ENCODE measurements at places on chromosomes 16 and 17.

DNA sequence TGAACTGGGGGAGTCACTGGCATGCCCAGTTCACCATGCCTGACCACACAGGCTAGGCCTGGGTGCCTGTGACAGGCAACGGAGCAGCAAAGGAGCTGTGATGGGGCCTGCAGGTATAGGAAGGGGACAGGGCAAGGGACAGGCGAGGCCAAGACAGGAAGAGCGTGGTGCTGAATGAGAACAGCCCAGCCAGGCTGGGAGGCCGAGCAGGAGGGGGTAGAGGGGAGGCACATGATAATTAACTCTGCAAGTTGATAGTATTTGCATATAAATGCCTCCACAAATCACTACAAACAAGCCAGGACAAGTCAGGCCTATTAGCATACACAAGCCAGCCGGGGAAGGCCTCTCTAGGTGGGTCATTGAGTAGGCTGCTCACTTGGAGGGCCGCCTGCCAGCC lies 7.8 kb downstream of the ZFHX3 start:
- DNase-seq, result no peak

DNA sequence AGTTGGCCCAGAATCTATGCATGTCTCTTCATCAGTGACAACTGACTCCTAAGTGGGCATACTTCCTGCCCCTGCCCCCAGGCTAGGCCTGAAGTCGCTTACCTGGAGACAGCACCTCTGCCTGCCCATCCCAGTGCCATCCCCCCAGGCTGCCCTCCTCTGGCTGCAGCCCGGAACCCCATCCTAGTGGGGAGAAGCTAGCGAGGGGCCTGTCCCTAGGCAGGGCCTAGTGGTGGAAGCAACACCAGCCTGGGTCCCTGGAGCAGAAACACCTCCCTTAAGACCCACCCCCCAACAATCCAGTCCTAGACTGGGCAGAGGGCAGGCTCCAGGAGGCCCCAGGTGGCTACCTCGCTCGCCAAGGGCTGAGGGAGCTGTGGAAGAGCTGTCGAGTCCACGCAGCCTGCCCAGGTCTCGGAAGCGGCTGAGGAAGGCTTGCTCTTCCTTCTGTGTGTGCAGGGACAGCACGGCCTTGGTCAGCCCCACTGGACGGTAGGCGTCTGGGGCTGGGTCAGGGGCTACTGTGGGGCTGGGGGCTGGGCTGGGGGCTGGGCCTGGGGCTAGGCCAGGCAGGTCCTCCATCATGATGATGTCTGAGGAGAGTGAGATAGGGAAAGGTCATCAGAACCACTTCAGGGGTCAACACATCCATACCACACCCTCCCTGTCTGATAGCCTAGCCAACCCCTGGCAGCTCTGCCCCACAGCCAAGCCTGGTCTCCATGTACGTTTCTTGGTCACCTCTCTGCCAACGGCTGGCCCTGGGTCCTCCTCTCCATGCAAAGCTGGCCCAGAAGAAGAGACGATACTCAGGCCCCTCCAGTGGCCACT lies 7.6 kb downstream of the PER1 start:
- no peak for DNase-seq

DNA sequence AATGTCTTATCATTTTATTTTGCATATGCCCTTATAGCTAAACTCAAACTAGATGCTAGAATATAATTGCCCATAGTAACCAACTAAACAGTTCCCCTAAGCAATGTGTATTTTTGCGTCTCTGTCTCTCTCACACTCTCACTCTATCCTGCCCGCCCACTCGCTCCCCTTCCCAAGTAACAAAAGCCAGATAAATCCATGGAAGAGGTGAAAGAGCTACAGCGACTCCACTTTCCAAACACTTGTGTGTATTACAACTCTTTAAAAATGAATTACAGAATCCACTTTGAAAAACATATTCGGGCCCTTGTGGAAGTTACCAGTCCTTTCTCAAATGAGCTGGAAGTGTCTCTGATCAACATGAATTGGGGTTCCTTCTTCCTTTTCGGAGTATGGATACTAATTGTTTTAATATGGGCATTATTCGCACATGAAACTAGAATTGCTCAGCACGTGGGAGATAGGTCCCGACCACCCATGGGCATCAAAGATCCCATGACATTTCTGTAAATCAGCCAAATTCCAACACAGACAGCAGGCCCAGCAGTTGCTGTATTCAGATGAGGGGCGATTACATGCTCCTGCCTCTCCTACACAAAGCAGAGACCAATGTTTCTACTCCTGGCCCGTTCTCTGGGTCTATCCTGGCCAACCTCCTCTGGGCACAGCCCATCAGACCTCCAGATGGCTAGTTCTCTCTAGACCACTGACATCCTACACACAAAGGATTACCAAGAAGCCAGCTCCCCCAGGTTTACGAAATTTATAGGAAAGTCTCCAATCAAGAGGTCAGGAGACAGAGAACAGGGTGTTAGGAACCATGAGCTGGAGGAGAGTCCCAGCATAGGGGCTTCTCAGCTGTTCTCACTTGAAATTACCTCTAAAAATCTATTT lies 121.5 kb downstream of the ZFHX3 start:
- DNase-seq, result no peak

DNA sequence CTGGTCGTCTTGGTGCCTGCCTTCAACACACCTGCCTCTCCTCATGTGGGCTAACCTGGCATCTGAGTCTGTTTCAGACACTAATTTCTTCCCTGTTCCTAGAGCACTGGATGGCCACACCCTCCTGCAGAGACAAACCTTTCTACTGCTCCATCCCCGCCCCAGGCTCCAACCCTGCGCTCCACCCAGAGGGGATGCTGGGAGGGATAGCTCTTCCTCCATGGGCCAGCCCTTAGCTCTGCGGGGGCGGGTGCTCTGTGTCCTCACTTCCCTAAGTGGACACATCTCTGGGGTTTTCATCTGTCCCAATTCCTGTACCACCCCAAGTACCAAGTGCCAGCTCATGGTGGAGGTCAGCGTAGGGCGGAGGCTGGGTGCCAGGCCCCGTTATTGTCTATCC lies 11.0 kb upstream of the CRISPLD2 start:
- no peak for DNase-seq

GRCh38 chr17:57562184-57562698 lies 182.9 kb downstream of the CCDC182 start:
- no peak for DNase-seq

DNA sequence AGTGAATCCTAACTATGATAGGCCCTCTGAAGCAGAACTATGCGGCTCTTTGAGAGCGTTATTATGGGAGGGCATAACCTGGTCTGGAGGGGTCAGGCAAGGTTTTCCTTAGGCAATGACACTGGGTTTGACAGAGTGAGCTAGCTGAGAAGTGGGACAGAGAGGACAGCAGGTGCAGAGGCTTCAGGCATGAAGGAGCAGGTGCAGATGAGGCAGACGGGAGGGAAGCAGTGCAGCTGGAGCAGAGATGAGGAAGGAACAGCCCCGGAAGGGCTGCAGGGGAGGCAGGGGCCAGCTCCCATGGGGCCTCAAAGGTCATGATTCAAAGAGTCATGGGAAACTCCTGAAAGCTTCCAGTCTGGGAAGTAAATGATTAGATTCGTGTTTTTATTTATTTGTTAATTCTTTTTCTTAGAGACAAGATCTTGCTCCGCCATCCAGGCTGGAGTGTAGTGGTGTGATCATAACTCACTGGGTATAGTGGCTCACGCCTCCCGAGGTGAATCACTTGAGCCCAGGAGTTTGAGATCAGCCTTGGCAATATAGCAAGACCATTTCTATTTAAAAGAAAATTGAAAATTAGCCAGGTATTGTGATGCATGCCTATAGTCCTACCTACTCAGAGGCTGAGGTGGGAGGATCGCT lies 5.4 kb downstream of the MARCHF10 start:
- no peak for DNase-seq

- peak; percentile 30 for DNase-seq
Measured at GRCh38 chr16:50368410-50369132, at the start of gene BRD7. Gene BRD7 (minus strand): TSS chr16:50368988. CDS start chr16:50368774, 214 bp downstream.

DNA sequence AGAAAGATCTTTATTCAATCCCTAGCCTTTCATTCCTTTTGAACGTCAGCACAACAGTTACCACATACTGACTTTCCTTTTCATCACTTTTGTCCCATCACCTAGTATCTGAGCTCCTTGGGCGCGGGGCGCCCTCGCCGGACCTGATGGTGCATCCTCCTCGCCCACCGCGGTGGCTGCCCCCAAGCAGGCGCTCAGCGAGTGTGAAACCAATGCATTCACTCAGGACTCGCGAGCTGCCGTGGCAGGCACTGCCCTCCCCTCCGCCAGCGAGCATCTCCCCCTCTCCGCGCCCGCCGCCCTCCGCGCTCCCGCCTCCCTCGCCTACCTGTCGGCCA lies 756 bp downstream of the KLHL11 start:
- no peak for DNase-seq

GRCh38 chr17:14037453-14037852 lies 31.9 kb upstream of the COX10 start:
- DNase-seq, result no peak

DNA sequence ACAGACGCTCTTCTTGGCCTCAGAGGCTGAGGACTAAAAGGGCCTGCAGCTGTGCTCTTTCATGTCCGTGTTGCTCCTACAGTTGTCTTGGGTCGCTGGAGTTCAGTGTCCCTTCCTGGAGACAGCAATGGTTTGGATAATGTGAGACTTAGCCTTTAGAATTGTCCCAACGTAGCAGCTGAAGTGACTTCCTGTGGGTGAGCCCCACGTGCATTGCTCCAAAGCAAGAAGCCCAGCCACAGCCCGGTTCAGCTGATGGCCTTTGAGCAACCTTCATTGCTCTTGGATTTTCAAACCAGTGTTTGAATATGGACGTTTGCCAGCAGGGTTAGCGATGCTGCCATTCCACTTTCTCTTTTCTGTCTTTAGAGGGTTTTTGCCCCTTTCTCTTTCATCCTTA lies 19.7 kb downstream of the TMEM11 start:
- DNase-seq, result no peak

DNA sequence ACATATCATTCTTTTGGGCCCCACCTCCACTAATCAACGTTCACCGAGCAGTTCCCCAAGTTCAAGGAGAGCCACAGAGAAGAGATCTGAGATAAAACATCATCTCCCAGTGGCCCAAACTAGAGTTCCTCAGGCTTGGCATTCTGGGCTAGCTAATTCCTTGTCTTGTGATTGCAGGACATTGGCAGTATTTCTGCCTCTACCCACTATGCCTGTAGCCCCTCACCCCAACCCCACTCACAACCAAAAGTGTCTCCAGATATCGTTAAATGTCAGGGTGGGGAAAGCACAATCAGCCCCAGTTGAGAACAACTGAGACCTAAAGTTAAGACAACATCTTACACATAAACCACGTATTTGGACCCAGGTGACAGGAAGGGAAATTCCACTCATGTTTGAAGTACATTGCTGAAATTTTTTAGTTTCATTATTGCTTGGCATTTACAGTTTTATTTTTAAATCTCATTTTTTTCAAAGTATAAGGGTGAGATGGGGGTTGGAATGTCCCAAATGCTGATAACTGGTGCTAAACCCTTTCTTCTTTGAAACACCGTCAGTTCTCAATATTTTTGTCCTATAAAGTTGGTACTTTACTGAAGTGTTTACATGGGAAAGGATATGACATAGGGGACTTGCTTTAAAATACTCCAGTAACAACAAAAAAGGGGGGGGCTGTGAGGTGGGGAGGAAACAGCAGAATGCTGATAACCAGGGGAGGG lies 13.6 kb downstream of the ZC3H7A start:
- DNase-seq, result no peak

GRCh38 chr16:75758215-75758614 lies 31.9 kb upstream of the CPHXL start:
- no peak for DNase-seq

GRCh38 chr17:73566905-73567782 lies 77.1 kb downstream of the SDK2 start:
- DNase-seq, result no peak

DNA sequence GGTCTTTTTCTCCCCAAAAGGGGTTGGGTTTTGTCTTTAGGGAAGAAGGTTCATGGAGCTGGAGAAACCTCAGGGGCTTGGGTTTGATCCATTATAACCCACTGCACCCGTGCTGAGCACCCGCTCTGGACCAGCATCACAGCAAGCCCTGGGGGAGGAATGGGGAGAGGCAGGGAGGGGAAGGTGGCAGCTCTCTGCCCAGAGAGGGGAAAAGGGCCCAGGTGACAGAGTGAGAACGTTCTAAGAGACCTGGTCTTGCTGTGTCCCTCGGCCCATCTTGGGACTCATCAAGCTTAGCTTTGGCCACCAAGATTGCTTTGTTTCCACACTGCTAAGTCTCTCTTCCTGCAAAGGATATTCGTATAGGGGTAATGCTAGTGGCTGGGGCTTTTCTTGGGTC lies 38.2 kb upstream of the TAC4 start:
- DNase-seq, result no peak

GRCh38 chr17:69231521-69231920 lies 2.9 kb upstream of the ABCA10 start:
- DNase-seq, result no peak

DNA sequence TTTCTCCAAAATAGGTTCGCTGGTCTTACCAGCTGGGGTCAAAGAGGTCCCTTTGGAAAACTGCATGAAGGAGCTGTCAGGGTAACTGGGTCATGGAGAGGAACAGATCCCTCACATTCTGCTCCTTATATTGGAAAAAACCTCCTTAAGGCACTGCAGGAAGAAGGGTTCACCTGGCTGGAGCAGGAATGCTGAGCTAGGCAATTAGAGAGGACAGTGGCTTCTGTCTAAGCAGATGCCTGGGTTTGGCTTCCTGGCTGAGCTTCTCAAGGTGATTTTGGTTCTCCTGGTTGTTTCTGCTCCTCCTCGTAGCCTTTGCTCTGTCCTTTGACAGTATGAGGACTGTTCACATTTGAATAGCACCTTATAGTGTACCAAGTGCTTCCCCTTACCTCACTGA lies 19.6 kb downstream of the ITGB3 start:
- no peak for DNase-seq

GRCh38 chr17:4436381-4436780 lies 2.6 kb downstream of the SPNS3 start:
- no peak for DNase-seq

GRCh38 chr16:72444696-72445095 lies 272.7 kb upstream of the PMFBP1 start:
- DNase-seq, result no peak

DNA sequence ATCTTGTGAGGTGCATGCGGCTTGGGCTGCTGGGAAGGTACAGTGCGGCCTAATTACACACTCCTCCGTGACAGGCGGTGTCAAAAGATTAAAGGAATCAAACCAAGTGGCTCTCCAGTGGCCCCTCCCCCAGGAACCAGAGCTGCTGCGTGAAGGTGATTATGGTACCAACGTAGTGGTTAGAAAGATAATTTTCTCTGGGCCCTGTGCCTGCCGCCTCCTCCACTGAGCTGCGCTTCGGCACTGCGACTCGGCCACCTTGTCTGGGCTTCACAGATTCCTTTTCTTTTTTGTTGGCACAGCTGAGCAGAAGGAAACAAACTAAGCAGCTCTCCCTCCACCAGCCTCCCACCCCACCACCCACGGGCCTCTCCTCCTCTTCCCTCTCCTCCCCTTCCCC lies 113.2 kb upstream of the SDK2 start:
- no peak for DNase-seq

DNA sequence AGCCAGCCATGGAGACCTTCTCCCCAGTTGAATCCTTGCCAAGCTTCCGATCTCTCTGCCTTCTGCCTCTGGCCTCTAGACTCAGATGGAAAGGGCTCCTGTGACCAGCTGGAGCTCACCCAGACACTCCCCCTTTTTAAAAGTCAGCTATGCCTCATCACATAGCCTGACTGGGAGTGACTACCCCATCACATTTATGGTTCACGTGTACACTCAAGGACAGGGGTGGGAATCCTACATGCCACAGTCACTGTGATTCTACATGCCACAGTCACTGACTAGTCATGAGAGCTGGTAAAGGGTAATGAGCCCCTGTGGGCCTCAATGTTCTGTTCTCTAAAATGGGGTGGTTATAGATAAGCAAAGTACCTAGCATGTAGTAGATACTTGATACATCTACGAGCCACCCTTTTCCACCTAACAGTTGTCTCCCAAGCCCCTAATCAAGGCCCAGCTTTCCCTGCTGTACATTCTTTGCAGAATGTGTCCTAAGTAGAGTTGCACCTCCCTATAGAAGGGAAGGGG lies 85.1 kb downstream of the RGS9 start:
- DNase-seq, result no peak
